Cerebellar nuclear complex (tissue), 1 donor: ENCODE measurements at places on chromosomes 5 and 9.

- no peak for DNase-seq
Observed at GRCh38 chr5:126115059-126115629, 308.1 kb upstream of the GRAMD2B start.

DNA sequence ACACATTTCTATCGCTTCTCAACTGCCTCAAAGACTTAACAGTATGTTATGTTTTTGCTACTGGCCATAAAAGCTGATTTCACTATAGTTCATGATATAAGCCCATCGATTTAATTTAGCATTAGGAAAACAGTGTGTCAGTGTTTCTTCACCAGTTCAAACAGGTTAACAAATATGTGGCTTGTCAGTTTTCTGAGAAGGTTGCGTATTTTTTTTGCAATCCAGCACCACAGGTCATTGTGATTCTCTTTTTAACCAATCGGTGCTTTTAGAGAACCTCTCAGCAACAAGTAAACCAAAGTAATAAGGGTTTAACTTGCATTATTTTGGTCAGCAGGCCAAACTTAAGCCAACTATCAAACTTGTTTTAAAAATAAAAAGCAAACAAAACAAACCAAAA lies 409.6 kb downstream of the NFIB start:
- DNase-seq: no peak

GRCh38 chr5:62547945-62548630 lies 30.5 kb upstream of the LRRC70 start:
- DNase-seq: no peak

GRCh38 chr5:72154076-72154756 lies 46.9 kb downstream of the MAP1B start:
- peak; percentile 85 for DNase-seq

GRCh38 chr9:73577848-73578247 lies 426.2 kb downstream of the ANXA1 start:
- DNase-seq: no peak

DNA sequence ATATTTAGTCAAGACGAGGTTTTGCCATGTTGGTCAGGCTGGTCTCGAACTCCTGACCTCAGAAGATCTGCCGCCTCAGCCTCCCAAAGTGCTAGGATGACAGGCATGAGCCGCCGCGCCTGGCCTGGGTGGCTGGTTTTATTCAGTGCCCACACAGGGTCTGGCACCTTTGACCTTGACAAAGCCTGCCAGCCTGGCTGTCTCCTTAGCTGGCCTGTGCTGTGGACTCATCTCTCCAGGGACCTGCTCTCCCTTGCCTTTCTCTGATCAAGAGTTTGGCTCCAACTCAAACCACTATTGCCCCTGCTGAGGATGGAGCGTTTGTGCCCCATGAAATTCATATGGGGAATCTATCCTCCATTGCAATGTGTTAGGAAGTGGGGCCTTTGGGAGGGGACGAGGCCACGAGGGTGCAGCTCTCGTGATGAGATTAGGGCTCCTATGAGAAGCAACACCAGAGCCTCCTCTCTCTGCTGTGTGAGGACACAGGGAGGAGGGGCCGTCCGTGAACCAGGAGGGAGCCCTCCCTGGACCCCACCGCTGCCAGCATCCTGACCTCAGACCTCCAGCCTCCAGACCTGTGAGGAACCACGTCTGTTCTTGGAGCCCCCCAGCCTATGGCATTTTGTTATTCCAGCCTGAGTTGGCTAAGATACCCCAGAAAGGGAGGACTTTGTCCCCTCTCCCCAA lies 45.0 kb downstream of the MRPL36 start:
- no peak for DNase-seq

DNA sequence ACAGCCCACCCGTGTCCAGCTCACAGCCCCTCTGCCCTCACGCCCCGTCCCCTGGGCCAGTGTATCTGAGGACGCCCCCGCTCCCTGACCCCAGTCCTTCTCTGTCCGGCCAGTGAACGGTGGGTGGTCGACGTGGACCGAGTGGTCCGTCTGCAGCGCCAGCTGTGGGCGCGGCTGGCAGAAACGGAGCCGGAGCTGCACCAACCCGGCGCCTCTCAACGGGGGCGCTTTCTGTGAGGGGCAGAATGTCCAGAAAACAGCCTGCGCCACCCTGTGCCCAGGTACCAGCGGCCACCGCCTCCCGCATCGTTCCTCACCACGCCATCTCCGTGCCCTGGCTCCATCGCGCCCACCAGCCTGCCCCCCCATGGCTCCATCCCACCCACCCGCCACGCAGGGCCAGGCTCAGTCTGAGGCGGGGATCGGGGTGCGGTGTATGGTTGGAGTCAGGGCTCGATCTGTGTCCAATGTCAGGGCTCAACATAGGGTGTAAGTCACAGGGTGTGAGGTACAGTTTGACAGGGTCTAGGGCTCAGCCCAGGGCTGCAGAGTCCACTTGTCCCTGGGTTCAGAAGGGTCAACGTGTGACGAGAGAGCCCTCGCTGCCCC lies 29.5 kb downstream of the HK3 start:
- DNase-seq: no peak

GRCh38 chr5:119410448-119411159 lies 41.7 kb upstream of the HSD17B4 start:
- no peak for DNase-seq

DNA sequence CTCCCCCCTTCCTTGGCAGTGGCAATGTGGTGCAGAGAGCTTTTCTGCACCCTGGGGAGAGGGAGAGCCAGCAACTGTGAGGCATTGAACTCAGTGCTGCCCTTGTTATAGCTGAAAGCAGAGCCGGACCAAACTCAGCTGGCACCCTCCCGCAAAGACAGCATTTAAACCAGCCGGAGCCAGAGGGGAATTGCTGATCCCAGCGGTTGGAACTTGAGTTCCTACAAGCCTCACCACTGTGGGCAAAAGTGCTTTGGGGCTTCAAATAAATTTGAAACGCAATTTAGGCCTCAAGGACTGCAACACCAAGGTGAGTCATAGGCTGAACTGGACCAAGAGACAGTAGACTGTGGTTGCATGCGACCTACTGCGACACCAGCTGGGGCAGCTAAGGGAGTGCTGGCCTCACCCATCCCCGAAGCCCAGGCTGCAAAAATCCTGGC lies 207.6 kb upstream of the CDKN2B start:
- no peak for DNase-seq

GRCh38 chr5:95424526-95424925 lies 33.4 kb downstream of the FAM81B start:
- no peak for DNase-seq

DNA sequence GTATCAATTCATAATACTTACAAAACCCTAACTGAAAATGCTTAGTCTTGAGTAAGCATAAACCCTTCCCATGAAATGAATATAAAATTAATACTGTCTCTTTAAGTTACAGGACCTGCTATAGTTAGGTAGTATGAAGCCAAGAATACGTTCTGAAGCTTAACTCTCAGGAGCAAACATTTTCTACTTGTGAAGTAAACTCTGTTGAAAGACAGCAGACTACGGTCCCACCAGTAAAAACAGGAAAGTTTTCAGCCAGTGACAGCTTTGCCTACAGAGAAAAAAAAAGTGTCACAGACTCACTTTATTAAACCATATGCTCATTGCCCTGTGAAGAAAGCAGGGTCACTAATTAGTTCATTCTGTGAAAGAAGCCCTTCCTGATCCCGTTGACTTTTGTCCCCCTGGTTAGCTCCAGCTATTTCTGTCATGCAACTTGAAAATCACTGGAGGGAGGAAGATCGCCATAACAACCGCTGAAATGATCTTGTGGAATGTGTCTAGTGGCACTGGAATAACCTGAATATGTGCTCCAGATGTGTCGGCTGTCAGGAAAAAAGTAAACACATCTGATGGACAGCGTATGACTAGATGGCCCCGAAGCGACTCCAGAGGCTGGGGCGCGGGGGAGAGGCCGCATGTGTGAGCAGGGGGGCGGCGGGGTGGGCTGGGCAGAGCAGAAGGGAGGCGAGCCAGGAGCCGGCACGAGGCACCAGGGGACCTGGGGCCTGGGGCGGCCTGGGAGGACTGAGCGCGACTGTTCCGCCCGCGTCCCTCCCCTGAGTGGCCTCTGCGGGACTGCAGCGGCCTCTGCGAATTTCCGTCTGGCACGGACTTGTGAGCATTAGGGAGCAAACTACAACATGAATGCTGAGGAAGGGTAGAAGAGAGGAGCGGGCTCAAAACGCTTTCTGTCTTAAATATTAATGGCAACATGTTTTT lies 41.9 kb downstream of the BNC2 start:
- DNase-seq: no peak

- DNase-seq: no peak
Observed at GRCh38 chr9:132011309-132011708, 68.4 kb downstream of the MED27 start.

DNA sequence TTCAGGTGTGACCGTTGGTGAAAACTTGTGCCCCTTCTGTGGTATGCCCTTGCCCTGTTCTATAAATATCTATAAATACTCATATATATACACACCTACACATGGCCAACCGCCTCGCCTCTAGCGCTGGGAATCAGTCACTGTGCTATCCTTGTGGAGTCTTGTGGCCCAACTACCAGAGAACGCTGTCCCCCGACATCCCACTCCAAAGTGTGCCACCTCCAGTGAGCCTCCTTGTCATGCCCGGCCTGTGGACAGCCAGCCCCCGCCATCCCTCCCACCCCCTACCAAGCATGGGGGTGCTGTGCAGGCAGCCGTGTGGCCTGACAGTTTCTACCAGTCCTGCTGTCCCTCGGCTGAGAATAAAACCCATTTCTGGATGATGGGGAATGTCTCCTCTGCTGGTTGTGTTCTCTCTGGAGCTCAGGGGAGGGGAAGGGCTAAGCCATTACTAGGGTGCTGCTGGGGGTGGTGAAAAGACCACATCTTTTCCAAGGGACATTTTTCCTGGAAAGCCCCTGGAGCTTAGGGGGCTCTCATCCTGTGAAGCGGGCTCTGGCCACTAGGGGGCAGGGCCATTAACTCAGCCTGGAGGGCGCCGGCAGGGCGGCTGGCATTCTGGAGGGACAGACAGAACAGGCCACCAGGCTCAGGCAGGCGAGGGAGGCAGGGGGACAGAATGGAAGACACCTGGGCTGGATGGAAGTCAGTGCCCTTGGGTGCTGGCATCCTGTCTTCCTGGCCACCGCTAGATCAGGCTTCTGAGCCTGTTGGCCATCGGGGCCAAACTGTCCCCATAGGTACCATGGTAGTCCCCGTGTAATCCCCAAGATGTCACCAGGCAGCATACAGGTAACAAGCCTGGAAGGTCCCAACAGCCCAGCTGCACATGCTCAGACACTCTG lies 20.7 kb downstream of the GOLGA2 start:
- no peak for DNase-seq

GRCh38 chr5:95741458-95741857 lies 10.3 kb downstream of the RHOBTB3 start:
- no peak for DNase-seq

DNA sequence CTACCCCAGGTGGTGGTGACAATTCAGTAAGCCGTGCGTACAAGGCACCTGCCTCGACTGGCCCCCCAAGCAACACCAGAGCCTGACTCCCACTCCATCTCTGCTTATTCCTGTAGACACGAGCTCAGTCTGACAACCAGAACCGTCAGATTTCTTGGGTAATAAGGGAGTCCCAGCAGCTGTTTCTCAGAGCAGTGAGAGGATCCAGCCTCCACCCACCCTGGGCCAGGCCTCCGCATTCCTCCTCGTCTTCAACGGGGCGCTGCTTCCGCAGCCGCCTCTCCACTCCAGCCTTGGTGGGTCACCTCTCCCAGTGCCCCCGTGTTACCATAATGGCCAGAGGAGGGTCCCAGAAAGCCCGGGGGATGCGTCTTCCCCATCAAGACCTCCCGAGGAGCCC lies 27.7 kb upstream of the GFPT2 start:
- DNase-seq: no peak

GRCh38 chr5:6715758-6716628 lies 2.8 kb downstream of the TENT4A start:
- no peak for DNase-seq

- DNase-seq: peak; percentile 39
Observed at GRCh38 chr9:2241836-2242741, 226.9 kb downstream of the SMARCA2 start.

GRCh38 chr9:136720898-136721338 lies 8.5 kb downstream of the DIPK1B start:
- DNase-seq: no peak

GRCh38 chr9:135034106-135034505 lies 53.4 kb upstream of the OLFM1 start:
- no peak for DNase-seq

DNA sequence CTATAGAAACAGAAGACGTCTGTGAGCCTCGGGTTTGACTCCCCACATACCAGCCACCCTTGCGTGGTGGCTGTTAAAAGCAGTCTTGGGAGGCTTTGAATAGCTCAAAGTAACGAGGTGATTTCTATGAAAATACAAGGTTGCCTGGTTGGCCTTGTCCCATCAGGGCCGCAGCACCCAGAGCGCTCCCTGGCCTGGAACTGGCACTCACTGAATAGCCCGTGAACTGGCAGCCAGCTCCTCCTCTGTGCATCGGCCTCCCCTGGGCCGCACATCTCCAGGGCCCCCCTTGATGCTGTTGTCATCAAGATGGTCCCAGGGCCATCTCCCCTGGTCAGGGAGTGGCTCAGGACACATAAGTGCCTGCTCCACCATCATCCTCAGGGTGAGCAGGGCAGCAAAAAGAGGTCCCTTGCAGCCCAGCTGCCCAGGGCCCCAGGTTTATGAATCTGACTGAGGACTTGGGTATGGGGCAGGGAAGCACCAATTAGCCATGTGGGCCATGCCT lies 144.6 kb upstream of the PPP1R26 start:
- DNase-seq: no peak

GRCh38 chr5:159021136-159021900 lies 78.4 kb downstream of the EBF1 start:
- no peak for DNase-seq

GRCh38 chr9:126696401-126697145 lies 82.8 kb downstream of the LMX1B start:
- DNase-seq: no peak

DNA sequence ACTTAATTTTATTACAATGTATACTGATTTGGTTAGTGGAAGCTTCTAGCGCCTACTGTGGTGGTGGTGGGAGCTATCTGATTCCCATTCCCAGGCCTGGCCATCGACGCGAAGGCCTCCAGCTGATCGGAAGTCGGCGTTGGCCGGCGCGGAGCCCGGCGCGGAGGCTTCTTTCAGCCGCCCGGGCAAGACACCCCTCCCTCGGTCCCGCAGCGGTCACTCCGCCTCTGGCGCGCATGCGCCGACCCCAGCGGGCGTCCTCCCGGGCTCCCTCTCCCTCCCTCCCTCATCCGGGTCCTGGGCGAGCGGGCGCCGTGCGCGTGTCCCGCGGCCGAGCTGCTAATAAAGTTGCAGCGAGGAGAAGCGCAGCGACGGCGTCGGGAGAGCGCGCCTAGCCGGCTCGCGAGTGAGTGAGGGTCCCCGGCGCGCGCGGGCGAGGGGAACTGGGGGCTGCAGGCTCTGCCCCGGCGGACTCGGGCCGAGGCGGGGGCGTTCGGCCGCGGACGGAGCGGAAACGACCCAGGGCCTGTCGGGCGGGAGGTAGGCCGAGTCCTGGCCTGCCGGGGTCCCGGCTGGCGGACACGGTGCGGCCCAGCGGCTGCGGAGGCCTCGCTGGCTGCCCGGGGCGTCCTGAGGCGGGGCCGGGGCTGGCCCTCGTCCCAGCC lies at the start of gene SMAD5:
Gene SMAD5 (plus strand): TSS at position 289 of the 665 bp plus-strand sequence. CDS start 20,916 bp downstream, outside the sequence.
- no peak for DNase-seq
